Type B pancreatic cell (in vitro differentiated cells): ENCODE measurements at places on chromosomes 3 and 15. TPM values are rescaled to one million over a fixed set of nuclear protein-coding genes. Genes with fewer than 3 reads are reported as not detected.
A peak's percentile ranks its signal among the peaks of the same experiment; 100 is the strongest.

GRCh38 chr3:177190756-177191681, 6.3 kb downstream of the TBL1XR1 start:
- H3K4me3 ChIP-seq = peak overlapping the region; percentile 23
- no peaks in the 10 kb centered on the region for H3K27me3 ChIP-seq
- peaks cover 39% of the 10 kb centered on the region for H3K4me1 ChIP-seq
- H3K36me3 ChIP-seq = peaks cover 41% of the 10 kb centered on the region
- DNase-seq = no peak

GRCh38 chr3:14536837-14537589, 3.1 kb downstream of the GRIP2 start:
- no peaks in the 10 kb centered on the region for H3K36me3 ChIP-seq
- no peak overlapping the region for H3K27ac ChIP-seq
- H3K4me1 ChIP-seq = peaks cover 14% of the 10 kb centered on the region
- DNase-seq = no peak
- no peak overlapping the region for H3K4me3 ChIP-seq

GRCh38 chr15:29939404-29939803, 117.1 kb upstream of the TJP1 start:
- no peaks in the 10 kb centered on the region for H3K27me3 ChIP-seq
- H3K4me1 ChIP-seq = peaks cover 4% of the 10 kb centered on the region
- H3K4me3 ChIP-seq = no peak overlapping the region
- H3K36me3 ChIP-seq = no peaks in the 10 kb centered on the region

Gene RTP1
- total RNA-seq = not detected in 2 replicates

Gene GOLGA8T
- total RNA-seq = 0.19 and 0.99 TPM in 2 replicates

Gene AGTR1
- 0.90 and 2.4 TPM in 2 replicates for total RNA-seq

Gene TM4SF4
- total RNA-seq = 18.1 and 97.1 TPM in 2 replicates

- no peaks in the 10 kb centered on the region for H3K27me3 ChIP-seq
- H3K4me1 ChIP-seq = peaks cover 22% of the 10 kb centered on the region
- peak overlapping the region; percentile 100 for H3K27ac ChIP-seq
- no peak for DNase-seq
- H3K4me3 ChIP-seq = peak overlapping the region; percentile 99
These were observed 1.5 kb downstream of the ATG3 start for GRCh38 chr3:112560307-112560706.

- H3K27me3 ChIP-seq = no peaks in the 10 kb centered on the region
- H3K4me1 ChIP-seq = no peaks in the 10 kb centered on the region
- DNase-seq = no peak
- no peak overlapping the region for H3K27ac ChIP-seq
- H3K36me3 ChIP-seq = peaks cover 5% of the 10 kb centered on the region
These were observed 232.1 kb downstream of the CTNNB1 start for GRCh38 chr3:41431386-41431785.
